ENCODE measurements at places on chromosomes 7 and 10. TPM values are rescaled to one million over a fixed set of nuclear protein-coding genes. Genes with fewer than 3 reads are reported as not detected.
A peak's percentile ranks its signal among the peaks of the same experiment; 100 is the strongest.

The C10orf143 gene
- 1.4 TPM for total RNA-seq

The PRKG1 gene
- 28.1 TPM for total RNA-seq

The CLDN4 gene
- total RNA-seq: not detected

DNA sequence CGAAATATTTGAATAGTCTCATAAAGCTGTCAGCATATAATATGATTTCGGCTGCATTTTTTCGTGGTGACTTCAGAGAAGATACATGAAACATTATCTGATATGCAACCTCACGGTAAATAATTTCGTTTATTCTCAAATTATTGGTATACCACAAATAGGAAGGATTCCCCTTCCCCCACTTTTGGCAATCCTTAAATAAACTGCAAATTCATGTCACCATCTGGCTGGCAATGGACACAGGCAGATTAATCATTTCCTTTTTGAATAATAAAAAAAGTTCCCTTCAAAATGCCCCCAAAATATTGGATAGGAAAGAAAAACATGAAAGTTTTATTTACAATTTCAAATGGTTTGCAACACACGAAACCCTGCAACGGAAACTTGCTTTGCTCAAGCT is 234.5 kb upstream of the MEOX2 start:
- no peak for DNase-seq

DNA sequence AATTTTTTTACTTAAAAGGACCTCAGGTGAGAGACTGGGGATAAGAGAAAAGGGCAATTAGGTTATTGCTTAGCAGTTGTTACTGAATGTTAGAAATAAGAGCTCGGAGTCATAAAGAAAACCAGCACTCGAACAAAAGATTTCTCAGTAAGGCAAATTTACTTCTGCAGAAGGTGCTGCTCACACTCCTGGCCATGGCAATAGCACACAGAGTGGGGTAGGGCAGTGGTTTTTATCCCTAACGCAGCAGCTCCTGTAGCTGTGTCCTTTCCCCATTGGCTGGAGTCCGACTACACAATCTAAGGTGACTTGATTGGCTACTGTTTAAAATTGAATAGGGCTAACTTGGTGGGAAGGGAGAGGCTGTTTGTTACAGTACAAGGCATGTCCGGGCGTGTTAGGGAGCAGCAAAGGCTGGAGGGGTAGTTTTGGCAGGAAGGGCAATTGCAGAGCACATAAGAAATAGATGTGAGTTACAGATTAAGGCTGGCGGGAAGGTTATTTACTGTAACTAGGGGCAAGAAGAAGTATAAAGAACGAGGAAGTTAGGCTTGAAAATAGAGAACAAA is 112.1 kb downstream of the AKR1D1 start:
- no peak for DNase-seq

DNA sequence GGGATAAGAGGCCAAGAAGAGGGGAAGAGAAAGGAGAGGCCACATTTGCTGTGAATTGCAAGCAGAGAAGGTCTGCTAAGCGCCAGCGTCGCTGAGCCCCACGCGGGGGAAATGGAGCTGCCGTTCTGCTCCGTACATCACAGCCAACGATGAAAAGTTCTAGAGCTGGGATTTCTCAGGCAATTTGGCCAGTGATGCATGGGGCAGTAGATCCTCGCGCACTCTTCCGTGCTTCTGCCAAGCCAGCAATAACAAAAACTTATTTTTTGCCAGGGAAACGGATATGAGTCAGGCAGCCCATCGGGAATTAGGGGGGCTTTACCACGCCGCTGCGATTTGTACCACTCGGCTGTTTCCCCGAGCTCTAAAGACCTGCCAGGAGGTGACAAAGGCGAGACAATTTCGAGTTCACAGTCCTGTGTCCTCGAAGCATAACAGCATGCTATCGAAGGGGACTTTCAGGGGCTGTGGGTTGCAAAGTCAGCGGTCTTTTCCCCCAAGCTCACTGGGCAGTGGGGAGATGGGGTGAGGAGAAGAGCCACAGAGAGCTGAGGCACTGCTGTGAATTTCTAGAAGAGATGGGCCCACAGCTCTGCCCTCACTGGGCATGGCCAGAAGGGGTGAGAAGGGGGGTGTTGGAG is 30.0 kb upstream of the SLF2 start:
- peak; percentile 60 for DNase-seq

DNA sequence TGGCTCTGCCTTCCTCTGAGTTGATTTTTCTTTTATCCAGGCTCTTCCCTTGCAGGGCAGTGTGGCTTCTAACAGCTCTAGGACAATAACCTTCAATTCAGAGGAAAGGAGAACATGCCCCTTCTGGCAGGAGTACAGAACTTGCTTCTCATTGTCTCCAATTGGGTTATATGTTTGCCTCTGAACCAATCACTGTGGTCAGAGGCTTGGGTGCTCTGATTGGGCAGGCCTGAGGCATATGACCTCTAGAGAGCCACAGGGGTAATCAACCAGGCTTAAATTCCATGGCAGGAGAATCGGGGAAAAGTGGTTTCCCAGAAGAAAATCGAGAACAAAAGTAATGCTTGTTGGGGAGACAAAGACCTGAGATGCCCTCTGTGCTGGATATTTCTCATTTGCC is 240.0 kb downstream of the REEP3 start:
- no peak for DNase-seq

DNA sequence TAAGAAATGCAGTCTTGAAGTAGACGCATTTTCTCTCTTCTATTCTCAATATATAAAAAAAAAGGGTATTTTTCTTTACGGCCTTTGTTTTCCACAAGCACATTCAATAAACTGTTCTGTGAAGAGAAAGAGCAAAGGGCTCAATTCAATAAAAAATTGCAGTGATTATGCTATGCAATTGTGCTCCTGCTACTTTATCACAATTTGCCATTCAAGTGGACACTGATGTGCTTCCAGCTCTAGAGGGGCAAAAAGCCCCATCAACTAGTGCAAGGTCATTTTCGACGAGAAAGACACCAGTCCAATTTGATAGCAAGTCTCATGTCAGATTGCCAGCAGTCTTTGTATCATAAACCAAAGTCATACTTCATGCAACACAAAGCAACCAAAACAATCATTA is 82.6 kb upstream of the THSD7A start:
- DNase-seq: no peak

- no peak for DNase-seq
These were observed 8.1 kb upstream of the ANK3 start for GRCh38 chr10:60397792-60398191.

- no peak for DNase-seq
These were observed 192.3 kb downstream of the EVX1 start for GRCh38 chr7:27434756-27435400.

Data from Right ventricle myocardium inferior (tissue), 1 donor.